H4 (cell line): ENCODE measurements at places on chromosomes 2 and 18. TPM values are rescaled to one million over a fixed set of nuclear protein-coding genes. Genes with fewer than 3 reads are reported as not detected.

IL1RN gene
- total RNA-seq: 0.17 TPM in 1 of 2 replicates, not detected in the other

CCNT2 gene
- total RNA-seq: 10.1 and 10.8 TPM in 2 replicates

CYP26B1 gene
- 1.5 and 1.7 TPM in 2 replicates for total RNA-seq

MREG gene
- 5.5 and 8.3 TPM in 2 replicates for total RNA-seq

PTPRN gene
- 6.8 and 10.0 TPM in 2 replicates for total RNA-seq

ELOA2 gene
- not detected in 2 replicates for total RNA-seq

INHA gene
- total RNA-seq: 0.35 TPM in 1 of 2 replicates, not detected in the other

TCF7L1 gene
- 0.17 TPM in 1 of 2 replicates, not detected in the other for total RNA-seq

PDCD1 gene
- not detected in 2 replicates for total RNA-seq

CDH19 gene
- not detected in 2 replicates for total RNA-seq

CDCA7 gene
- total RNA-seq: 27.7 and 31.9 TPM in 2 replicates

MOGAT1 gene
- not detected in 2 replicates for total RNA-seq

ATP6V1C2 gene
- total RNA-seq: 0.04 TPM in 2 replicates

FSHR gene
- total RNA-seq: 0.29 TPM in 1 of 2 replicates, not detected in the other

KCNG2 gene
- not detected in 2 replicates for total RNA-seq

DUSP11 gene
- 36.8 and 37.5 TPM in 2 replicates for total RNA-seq

ALPG gene
- total RNA-seq: not detected in 2 replicates

GYPC gene
- total RNA-seq: 72.3 and 84.6 TPM in 2 replicates

LCT gene
- 0.14 and 0.66 TPM in 2 replicates for total RNA-seq

AQP12B gene
- total RNA-seq: not detected in 2 replicates

GTF2A1L gene
- 0.60 TPM in 1 of 2 replicates, not detected in the other for total RNA-seq

ALLC gene
- not detected in 2 replicates for total RNA-seq

STRADB gene
- total RNA-seq: 42.1 and 54.0 TPM in 2 replicates
